Right renal pelvis (tissue), 4 donors: ENCODE measurements at places on chromosomes 5 and 9. TPM values are rescaled to one million over a fixed set of nuclear protein-coding genes. Genes with fewer than 3 reads are reported as not detected.

BOD1 gene
- 116 TPM for polyA plus RNA-seq

PARP8 gene
- 13.1 TPM for polyA plus RNA-seq

ENTREP1 gene
- polyA plus RNA-seq: 3.5 TPM

ENG gene
- polyA plus RNA-seq: 95.4 TPM

IGFBPL1 gene
- 0.80 TPM for polyA plus RNA-seq

RNF130 gene
- polyA plus RNA-seq: 66.1 TPM

CCDC171 gene
- polyA plus RNA-seq: 6.2 TPM

SEMA6A gene
- 47.9 TPM for polyA plus RNA-seq

SLC9A3 gene
- 46.7 TPM for polyA plus RNA-seq

NPR3 gene
- polyA plus RNA-seq: 28.2 TPM

PCDHGA3 gene
- 2.2 TPM for polyA plus RNA-seq

MARCHF11 gene
- 3.4 TPM for polyA plus RNA-seq

HTR1A gene
- polyA plus RNA-seq: not detected

ADAMTS13 gene
- polyA plus RNA-seq: 8.3 TPM

C5orf58 gene
- polyA plus RNA-seq: not detected

GGTA1 gene
- polyA plus RNA-seq: 3.9 TPM

IFNA13 gene
- not detected for polyA plus RNA-seq

PCDHB2 gene
- 7.7 TPM for polyA plus RNA-seq

CEP120 gene
- polyA plus RNA-seq: 19.8 TPM

GDA gene
- polyA plus RNA-seq: 0.29 TPM

ZNF189 gene
- 47.0 TPM for polyA plus RNA-seq
